ENCODE measurements at places on chromosomes 11 and 22.

GRCh38 chr22:43092085-43092484 lies 2.9 kb upstream of the TTLL1 start:
- DNase-seq = no peak

DNA sequence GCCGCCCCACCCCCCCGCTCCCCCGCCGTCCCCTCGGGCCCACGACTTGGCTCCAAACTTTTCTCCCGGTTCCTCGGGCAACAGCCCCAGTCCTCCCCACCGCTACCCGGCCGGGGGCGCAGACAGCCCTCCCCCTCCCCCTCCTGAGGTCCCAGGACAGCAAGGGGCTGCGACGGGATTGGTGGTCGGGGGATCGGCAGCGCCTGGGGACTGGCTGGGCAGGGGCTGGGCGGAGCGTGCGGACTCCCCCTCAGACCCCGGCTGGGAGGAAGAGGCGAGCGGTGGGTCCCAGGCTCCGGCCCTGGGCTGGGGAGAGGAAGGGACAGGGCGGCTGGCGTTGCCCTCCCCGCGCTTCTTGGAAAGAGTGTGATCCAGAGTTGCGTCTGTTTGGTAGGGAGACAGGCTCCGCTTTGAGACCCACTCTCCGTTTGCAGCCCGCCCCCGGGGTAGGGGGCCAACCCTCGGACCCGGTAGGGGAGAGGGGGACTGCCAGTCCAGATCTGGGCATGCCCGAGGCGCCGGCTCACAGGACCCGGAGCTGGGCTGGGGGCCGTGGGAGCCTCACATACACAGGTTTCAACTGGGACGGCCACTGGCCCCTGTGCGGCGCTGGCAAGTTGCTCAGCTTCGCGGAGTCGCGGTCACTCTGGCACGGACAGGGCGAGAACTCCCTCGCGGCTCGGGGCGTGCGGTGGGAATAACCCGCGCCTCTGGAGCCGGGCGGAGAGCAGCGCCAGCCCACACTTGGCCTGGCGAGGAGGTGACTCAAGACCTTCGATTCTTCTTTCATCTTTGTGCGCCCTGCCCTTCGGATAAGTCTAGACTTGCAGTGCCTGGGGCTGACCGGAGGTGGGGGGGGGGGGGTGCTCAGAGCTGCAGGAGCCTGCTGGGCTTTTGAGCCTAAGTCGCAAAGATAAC lies 999 bp downstream of the TSKU start:
- DNase-seq = peak; percentile 35

DNA sequence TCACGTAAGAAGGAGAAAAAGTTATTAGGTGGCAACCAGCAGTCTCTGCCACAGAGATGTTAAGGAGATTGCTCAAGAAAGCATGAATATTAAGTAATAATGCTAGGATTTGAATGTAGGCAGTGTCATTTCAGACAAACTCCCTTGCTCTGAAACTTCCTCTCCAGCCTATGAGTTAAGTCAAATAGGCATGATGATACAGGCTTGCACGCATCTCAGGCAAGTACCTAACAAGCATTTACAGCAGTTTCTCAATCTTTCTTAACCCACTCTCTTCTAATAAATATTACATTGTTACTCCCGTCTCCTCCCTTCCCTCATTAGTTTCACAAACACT lies 72.7 kb downstream of the RAB38 start:
- no peak for DNase-seq

DNA sequence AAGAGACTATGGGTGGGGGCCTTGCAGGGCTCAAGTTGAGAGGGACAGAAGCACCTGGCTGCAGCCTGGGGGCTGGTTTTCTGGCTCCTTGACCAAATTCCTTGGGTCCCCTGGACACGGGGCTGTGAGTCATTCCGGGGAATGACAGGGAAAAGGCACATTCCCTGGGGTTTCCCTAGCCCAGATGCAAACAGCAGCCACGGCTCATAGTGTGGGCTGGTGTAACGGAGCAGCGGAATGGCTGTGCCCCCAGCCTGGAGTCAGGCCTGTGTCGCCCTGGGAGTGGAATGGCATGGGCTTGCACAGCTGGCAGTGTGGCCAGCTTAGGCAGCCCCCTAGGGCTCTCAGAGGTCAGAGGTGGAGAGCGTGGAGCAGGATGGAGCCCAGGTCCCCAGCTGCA lies 77.6 kb upstream of the KCNQ1OT1 start:
- no peak for DNase-seq

- DNase-seq = no peak
These were observed 86.9 kb downstream of the LDLRAD3 start for GRCh38 chr11:36030731-36031281.

DNA sequence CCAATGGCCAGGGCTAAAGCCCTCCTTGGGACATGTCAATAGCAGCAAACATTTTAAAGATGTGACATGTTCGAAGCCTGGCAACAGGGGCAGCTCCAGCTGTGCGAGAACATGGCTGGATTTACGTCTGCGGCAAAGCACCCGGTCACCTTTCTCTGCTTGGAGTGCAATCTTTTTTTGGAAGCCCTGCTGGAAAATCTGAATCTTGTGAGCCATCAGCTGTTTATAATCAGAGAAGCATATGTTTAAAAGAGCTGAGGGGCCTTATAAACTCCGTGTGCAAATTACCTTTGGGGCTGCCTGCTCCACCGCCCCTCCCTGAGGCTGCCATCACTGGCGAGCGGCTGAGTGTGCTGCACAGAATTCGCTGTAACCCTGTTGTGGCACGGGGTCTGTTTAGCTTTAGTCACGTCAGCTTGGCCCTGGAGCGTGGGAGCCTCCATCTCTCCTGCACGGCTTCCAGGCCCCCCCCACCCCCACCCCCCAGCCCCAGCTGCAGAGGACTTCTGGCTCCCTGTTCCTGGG lies 9.0 kb upstream of the KCNQ1OT1 start:
- DNase-seq = no peak

DNA sequence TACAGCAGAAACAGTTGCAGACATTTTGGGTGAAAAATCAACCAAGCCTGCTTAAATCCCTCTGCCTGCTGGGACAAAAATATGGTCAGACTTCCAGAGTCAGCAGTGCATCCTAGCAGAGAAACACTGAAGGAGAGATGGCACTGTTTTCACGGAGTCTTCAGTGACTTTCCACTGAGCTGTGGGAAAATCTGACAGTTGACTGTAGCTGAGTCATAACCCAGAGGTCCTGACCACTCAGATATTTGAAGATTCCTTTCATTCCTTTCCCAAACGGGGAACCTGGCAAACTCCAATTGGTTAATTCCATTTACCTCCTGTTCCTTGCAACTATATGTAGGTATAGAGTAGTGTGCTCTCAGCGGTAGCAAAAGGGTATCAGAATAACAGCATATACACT lies 20.9 kb upstream of the UPB1 start:
- DNase-seq = peak; percentile 53

GRCh38 chr11:97703851-97704250 lies 1314.0 kb downstream of the JRKL start:
- DNase-seq = no peak

DNA sequence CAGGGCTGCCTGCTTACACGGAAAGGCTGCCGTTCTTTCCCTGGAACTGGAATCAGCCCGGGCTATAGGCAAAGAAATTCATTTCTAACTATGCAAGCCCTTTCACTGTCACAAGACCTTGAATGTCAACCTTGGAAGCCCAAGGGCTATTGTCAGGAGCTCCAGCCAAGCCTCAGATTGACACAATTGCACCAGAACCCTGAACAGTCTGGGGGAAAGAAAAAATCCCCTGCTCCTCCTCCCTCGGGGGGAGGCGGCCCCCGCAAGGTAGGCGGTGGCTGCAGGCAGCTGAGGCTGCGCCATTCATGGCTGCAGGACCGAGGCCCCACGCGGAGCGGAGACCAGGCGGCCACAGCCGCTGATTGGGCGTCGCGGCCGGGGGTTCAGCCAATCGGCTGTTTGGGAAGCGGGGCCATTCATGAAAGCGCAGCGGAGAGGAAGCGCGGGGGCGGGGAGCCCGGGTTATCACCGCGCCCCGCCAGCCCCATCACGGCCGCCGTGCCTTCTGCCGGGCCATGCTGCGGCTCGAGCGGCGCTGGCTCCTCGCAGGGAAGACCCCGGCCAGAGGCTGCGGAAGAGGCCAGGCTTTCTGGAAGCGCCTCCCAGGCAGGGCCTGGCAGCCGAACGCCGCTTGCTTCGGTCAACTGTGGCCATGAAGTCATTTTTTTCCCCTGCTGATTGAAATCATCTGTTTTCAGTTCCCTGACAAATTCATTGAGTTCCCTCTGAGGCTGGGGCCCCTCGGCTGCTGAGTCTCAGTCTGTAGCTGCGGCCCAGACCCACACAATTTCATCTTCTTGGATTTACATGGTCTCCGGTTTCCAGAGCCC lies 38.1 kb upstream of the LINC01488 start:
- DNase-seq = peak; percentile 54

DNA sequence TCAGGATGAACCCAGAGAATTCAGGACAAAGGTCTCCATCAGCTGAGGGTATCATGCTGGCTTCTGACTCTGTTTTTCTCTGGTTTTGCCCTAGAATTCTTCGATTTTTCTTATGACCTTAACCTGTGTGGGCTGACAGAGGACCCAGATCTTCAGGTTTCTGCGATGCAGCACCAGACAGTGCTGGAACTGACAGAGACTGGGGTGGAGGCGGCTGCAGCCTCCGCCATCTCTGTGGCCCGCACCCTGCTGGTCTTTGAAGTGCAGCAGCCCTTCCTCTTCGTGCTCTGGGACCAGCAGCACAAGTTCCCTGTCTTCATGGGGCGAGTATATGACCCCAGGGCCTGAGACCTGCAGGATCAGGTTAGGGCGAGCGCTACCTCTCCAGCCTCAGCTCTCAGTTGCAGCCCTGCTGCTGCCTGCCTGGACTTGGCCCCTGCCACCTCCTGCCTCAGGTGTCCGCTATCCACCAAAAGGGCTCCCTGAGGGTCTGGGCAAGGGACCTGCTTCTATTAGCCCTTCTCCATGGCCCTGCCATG lies 16.8 kb downstream of the SERPING1 start:
- no peak for DNase-seq

GRCh38 chr22:23207729-23208393 lies 27.6 kb downstream of the BCR start:
- no peak for DNase-seq

DNA sequence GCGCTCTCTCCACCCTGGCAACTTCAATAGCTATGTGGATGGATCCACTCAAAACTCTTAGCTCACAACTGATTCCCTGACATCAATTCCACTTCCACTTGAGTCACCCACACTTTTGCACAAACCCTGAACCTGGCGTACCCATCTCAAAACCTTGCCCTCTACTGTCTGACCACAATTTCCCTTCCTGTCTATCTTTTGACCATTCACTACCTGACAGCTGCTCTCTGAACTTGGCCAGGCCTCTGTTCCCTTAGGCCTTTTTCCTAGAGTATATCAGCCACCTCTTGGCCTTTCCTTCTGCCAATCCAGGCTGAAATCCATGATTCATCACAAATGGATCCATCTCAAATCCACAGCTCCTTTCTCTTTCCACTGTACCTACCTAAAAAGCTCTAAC lies 106.0 kb downstream of the RPL27A start:
- DNase-seq = no peak

DNA sequence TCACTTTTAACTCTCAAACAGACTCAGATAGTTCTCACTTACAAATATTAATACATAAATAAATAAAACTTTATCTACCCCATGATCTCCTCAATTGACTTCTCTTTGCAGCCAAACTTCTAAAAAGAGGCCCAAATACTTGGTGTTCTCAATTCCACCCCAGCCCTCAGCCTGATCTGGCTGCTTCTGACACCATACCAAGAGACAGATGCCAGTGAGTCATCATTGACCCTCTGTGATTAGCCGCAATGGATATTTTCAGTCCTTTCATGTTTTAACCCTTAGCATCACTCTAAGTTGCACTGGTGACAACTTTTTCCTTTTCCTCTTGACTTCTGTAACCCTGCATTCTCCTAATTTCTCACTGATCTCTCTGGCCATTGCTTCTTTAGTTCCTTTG lies 184.1 kb upstream of the ARHGAP20 start:
- no peak for DNase-seq

- DNase-seq = no peak
These were observed 309.4 kb upstream of the ZC3H12C start for GRCh38 chr11:109783840-109784239.

GRCh38 chr11:47987781-47988180 lies 7.4 kb downstream of the PTPRJ start:
- DNase-seq = no peak

DNA sequence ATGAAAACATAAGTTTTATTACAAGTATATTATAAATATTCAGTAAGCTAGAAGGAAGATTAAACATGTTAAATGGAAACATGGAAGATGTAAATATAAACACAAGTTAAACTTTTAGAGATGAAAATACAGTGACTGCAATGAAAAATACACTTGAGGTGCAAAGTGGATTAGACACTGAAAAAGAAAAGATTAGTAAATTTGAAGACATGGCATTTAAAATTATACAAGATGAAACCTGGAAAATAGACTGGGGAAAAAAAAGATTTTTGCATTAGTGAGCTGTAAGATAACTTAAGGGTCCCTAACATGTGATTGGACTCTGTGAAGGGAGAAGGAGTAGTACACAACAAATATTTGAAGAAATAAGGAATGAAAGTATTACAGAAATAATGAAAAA lies 33.3 kb downstream of the ELP4 start:
- no peak for DNase-seq
